Stimulated activated CD8-positive, alpha-beta memory T cell treated with anti-CD3 and anti-CD28 coated beads, Interleukin-7, amount 100 ng/mL, for 48 hours (primary cell): ENCODE measurements at places on chromosomes 7 and 10.

DNA sequence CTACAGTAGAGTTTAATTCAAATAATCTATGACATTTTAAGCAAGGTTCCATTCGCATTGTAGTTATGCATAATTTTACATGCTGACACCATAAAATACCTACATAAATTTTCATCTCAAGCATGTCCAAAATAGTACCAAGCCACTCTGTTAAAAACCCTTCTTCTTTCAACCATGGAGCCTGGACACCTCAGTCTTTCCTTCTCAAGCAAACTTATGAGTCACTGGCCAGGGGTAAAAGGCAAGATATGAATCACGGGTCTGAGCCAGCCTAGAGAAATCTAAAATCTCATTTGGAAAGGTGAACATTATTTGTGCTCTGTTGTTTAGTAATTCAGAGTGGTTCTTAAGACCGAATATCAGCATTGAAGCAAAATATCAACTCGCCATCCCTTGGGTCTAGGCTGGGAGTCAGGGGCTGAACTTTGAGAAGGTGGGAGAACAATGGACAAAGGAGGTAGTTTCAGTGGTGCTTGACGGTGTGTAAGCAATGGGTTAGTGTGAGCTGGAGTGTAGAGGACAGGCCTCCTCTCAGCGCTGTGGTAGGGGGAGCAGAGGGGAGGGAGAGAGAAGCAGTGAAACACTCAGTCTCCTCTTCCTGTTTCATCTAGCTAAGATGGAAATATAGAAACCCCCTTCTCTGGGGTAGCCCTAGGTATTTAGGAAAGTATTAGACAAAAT lies 19.1 kb upstream of the GPAM start:
- DNase-seq = no peak

GRCh38 chr10:357201-357950 lies 222.1 kb downstream of the ZMYND11 start:
- DNase-seq = no peak

- DNase-seq = no peak
These were observed 4.6 kb upstream of the TWIST1 start for GRCh38 chr7:19121977-19122588.

DNA sequence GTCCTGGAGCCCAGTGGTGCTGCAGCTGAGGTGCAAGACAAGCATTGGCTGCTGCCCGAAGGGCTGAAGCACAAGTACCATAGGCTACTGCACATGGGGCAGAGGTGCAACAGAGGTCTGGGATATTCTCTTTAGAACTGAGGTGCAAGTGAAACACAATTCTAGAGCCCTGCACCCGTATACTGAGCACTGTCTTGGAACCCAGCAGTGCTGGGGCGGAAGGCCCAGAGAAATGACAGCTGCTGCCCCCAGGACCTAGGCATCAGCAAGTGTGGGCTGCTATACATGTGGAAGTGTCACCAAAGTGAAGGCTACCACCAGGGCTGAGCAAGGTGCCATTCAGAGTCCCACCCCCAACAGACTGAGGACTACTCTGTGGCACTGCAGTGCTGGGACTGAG lies 393.6 kb upstream of the STEAP1 start:
- DNase-seq = no peak

- no peak for DNase-seq
These were observed 364.9 kb downstream of the SUGCT start for GRCh38 chr7:40499718-40500117.

GRCh38 chr7:47433564-47433895 lies 148.4 kb downstream of the TNS3 start:
- DNase-seq = no peak

- no peak for DNase-seq
These were observed 131.0 kb downstream of the DLG5 start for GRCh38 chr10:77795426-77796055.

DNA sequence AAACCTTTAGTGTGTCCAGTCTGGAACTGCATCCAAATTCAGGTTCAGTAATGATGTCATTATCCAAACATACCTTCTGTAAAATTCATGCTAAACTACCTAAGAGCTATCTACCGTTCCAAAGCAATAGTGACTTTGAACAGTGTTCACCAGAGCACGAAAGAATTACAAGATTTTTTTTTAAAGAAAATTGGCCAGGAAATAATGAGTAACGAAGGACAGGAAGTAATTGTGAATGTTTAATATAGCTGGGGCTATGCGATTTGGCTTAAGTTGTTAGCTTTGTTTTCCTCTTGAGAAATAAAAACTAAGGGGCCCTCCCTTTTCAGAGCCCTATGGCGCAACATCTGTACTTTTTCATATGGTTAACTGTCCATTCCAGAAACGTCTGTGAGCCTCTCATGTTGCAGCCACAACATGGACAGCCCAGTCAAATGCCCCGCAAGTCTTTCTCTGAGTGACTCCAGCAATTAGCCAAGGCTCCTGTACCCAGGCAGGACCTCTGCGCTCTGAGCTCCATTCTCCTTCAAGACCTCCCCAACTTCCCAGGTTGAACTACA lies 694 bp upstream of the FAS start:
- DNase-seq = no peak

DNA sequence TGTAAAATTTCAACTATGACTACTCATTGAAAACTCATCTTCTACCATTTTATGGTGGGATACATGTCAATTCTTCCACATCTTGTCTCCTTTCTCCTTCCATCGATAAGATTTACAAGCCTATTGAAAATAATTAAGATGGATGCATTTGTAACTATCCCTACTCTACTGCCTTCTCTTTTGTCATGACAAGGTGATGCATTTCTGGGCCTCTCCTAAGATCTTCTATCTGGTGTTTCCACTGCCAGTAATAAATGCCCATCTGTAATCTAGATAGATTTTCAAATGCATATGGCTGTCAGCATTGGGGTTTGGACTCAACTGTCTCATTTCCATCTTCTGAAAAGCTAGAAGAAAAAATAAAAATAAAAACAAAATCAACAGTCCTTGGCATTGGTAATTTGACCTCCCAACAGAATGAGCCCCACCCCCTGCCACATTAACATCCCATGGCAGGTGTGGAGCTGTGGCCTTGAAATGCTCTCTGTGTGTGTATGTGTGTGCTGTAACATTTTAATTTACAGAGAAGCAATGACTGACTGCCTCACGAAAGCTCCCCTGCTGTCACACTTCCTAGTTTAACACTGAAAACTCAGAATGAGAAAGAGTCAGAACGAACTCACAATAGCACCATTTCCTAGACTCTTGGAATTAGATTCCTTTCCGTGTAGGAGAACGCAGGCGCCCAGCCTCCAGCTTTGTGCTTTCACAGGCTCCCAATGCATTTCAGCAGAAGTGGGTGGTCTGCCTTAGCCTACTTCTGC lies 74.2 kb downstream of the RHOBTB1 start:
- DNase-seq = no peak

- no peak for DNase-seq
These were observed 137.3 kb downstream of the PTPN20 start for GRCh38 chr10:47048526-47048905.

GRCh38 chr10:3935141-3935540 lies 150.1 kb upstream of the KLF6 start:
- DNase-seq = peak; percentile 59

- DNase-seq = no peak
These were observed 386.7 kb downstream of the SORCS1 start for GRCh38 chr10:106777841-106778240.

GRCh38 chr7:5591278-5591874 lies 167.7 kb upstream of the TNRC18 start:
- DNase-seq = no peak

- no peak for DNase-seq
These were observed 99.0 kb upstream of the PDE1C start for GRCh38 chr7:32169228-32169627.

DNA sequence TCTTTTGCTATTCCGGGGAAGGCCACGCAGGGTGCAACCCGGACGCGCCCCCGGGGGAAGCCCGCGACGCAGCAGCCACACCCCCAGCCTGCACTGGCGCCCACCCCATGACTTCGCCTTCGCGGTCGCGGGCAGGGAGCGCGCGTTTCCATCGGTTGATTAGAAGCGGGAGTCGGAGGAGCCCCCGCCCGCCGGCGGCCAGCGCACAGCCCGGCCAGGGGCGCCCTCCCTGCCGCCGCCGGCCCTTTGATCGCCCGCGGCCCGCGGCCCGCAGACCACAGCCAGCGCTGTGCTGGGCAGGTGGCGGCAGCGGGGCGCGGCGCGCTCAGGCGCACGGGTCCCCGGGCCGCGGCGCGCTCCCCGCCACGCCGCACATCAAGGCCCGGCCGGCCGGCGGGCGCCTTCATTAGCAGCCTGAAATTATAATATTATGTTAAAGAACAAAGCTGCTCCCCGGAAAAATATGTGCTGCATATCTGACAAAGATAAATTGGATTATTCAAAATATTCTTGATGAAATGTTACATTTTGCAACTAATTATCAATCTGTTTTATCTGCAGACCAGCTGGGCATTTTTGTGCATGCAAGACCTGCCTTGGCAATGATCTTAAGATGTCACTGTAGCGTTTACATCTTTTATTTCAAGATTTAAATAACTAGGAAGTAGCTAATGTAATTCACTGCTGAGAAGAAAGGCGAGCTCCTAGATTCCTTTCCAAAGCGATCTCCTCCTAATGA lies 160.7 kb upstream of the MKI67 start:
- DNase-seq = no peak

GRCh38 chr10:79144351-79145173 lies 75.8 kb downstream of the ZMIZ1 start:
- no peak for DNase-seq

GRCh38 chr7:44608916-44609648 lies 2.7 kb downstream of the OGDH start:
- no peak for DNase-seq

GRCh38 chr7:44769376-44769775 lies 20.7 kb downstream of the ZMIZ2 start:
- no peak for DNase-seq

DNA sequence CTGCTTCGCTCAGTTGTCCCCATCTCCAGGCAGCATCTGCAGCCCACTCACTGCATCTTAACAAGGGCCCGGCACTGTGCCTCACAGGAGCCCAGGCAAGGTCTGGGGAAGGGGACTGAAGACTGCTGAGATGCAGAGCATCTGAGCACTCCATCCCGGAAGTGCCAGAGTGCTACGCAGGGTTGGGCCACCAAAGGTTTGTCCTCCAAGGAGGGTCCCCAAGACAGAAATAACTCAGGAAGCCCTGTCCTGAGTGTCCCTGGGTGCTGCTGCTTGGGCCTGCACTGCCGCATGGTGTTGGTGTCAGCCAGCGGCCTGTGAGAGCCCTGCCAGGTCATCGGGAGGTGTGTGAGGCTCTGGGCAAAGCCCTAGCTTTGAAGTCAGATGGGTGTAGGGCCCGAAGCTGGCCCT lies 288.2 kb upstream of the ZMIZ1 start:
- no peak for DNase-seq

- no peak for DNase-seq
These were observed 7.9 kb downstream of the SLC25A28 start for GRCh38 chr10:99612167-99612831.

- peak; percentile 22 for DNase-seq
These were observed 5.5 kb upstream of the LAMB4 start for GRCh38 chr7:108135446-108136190.

DNA sequence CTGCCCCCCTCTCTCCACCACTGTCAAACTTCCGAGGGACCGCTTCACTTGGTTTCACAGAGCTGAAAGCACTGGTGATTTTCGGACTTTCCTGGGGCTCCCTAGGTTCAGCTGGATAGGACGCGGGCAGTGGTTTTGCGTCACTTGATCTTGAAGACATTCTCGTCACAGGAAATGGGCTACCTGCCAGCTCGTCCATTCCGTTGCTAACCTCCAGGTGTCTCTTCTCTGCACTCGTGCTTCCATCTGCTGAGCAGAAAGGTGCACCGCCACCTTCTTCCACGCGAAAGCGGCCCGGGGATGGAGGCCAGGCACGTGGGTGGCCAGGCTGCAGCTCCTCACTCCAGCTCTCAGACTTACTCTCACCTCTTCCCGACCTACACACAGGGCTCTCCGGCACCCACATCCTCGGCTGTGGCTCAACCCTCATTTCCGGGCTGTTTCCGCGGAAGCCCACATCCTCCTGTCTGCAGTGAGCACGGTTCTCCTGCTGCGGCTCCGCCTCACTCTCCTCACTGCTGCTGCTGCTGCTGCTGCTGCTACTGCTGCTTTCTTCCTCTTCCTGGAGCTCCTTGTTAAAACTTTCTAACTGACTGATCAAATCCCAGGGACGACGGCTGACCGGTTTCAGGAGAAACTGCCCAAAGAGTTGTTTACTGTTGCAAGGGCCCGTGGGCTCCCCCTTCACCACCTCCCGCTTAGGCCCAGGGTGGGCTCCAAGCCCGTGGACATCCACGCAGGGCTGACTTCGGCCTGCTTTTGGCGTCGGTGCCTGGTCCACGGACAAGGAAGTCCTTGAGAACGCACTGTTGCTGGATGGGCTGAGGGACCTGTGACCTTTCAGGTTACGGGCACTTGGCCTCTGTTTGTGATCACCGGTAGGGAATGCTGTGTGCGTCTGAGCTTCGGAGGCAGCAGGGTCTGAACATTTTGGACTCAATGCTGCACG lies 32.1 kb downstream of the JCAD start:
- DNase-seq = peak; percentile 81

DNA sequence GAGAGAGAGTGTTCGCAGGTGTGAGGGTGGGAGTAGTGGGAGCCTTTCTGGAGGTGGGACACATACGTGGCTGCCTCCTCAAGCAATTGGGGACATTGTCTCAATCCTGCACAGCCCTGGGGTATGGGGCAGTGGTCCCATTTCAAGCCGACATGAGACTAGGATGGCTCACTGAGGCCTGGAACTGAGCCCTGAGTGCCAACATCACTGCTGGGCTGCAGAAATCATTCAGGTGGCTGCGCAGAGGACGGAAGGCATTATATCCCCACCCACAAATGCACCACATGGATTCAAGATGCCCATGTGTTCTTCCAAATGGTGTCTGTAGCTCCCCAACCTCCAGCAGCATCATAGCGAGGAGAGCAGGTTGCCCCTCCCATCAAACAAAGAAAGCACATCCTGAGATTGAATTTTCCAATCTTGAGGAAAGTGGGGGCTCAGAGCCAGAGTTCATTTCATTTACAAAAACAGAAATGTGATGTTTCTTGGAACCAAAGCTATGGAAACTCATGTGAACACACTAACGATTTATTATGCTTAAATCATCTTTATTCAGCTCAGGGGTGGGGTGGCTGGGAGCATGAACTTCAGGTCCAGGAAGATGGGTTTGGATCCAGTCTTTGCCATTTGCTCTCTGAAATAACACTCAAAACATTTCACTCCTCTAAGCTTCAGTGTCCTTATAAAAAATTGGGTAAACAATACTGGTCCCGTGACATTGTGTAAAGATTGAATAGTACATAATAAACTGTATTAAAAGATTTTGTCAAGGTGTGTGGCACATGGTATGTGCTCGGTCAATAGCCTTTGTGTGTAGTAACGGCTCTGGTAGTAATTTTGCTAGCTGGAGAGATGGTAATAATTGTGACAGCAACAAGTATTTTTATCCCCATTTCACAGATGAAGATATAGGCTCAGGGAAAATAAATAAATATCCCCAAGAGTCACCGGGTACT lies 4.6 kb downstream of the SFTPA2 start:
- DNase-seq = no peak

GRCh38 chr10:76974017-76974691 lies 663.5 kb downstream of the KCNMA1 start:
- DNase-seq = no peak

- DNase-seq = no peak
These were observed 71.5 kb downstream of the GPR85 start for GRCh38 chr7:113015034-113015645.
